ENCODE measurements at places on chromosomes 2 and 18. TPM values are rescaled to one million over a fixed set of nuclear protein-coding genes. Genes with fewer than 3 reads are reported as not detected.
A peak's percentile ranks its signal among the peaks of the same experiment; 100 is the strongest.

- H3K4me1 ChIP-seq = no peaks in the 10 kb centered on the region
- DNase-seq = no peak
- H3K27ac ChIP-seq = no peak overlapping the region
- no peaks in the 10 kb centered on the region for H3K36me3 ChIP-seq
- no peak overlapping the region for H3K4me3 ChIP-seq
- H3K27me3 ChIP-seq = no peaks in the 10 kb centered on the region
These were observed 357.0 kb downstream of the TSN start for GRCh38 chr2:122112216-122113005.

GRCh38 chr2:65377556-65378192, 54.7 kb downstream of the SPRED2 start:
- H3K27ac ChIP-seq = no peak overlapping the region
- H3K4me1 ChIP-seq = peaks cover 77% of the 10 kb centered on the region
- no peak overlapping the region for H3K4me3 ChIP-seq
- no peaks in the 10 kb centered on the region for H3K27me3 ChIP-seq
- DNase-seq = no peak
- no peaks in the 10 kb centered on the region for H3K36me3 ChIP-seq

DNA sequence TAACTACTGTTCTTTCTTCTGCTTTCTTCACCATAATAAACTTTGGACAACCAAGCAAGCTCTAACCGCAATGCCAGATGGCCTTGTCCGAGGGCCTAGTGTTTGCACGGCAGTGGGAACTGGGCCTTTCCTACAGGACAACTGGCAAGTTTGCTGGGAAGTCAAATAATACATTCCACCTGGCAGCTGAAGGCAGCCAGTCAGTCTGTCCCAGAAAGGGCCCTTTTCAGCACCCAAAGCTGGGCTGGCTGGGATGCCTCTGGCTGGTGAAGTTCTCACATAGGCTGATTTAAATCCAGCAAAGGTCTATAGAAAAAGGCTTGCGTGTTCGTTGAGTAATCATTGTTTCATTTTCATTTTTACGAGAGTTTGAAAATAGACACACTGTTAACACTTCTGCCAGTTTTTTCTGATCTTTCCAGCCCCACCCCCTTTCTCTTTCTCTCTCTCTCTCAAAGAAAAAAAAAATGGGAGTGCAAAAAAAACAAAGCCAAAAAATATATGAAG, 110.0 kb upstream of the EPAS1 start:
- peaks cover 37% of the 10 kb centered on the region for H3K4me1 ChIP-seq
- H3K36me3 ChIP-seq = peaks cover 17% of the 10 kb centered on the region
- peak overlapping the region; percentile 34 for H3K4me3 ChIP-seq

GRCh38 chr18:74204526-74205152, 56.3 kb downstream of the TIMM21 start:
- no peak for DNase-seq
- H3K4me3 ChIP-seq = no peak overlapping the region
- no peaks in the 10 kb centered on the region for H3K36me3 ChIP-seq
- H3K4me1 ChIP-seq = peaks cover 12% of the 10 kb centered on the region
- H3K27me3 ChIP-seq = no peaks in the 10 kb centered on the region
- no peak overlapping the region for H3K27ac ChIP-seq

The INO80C gene
- total RNA-seq = 25.8 TPM

GRCh38 chr2:16162491-16163040, 222.2 kb downstream of the MYCN start:
- no peaks in the 10 kb centered on the region for H3K4me1 ChIP-seq
- no peaks in the 10 kb centered on the region for H3K36me3 ChIP-seq
- no peak overlapping the region for H3K4me3 ChIP-seq
- H3K27ac ChIP-seq = no peak overlapping the region
- no peak for DNase-seq
- peaks cover 8% of the 10 kb centered on the region for H3K27me3 ChIP-seq

The HOXD9 gene
- total RNA-seq = 0.86 TPM

- H3K4me1 ChIP-seq = no peaks in the 10 kb centered on the region
- H3K36me3 ChIP-seq = no peaks in the 10 kb centered on the region
- no peaks in the 10 kb centered on the region for H3K27me3 ChIP-seq
- no peak overlapping the region for H3K4me3 ChIP-seq
- H3K27ac ChIP-seq = no peak overlapping the region
These were observed 98.6 kb downstream of the SLC4A10 start for GRCh38 chr2:161722547-161723503.

DNA sequence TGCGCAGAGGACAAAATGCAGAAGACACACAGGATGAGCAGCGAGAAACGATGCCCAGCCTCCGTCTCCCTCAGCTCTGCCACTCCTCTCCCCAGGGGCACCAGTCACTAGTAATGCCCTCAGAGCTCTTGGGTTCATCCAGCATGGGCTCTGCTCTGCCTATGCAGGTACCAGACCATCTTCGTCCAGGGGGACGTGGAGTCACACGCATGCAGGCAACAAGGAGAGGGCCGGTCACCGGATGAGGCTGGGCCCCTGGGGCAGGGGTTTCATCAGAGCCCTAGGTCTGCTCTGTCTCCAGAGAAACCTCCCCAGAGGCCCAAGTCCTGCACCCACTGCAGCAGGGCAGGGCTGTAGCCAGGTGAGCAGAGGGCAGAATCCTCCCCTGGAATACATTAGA, 23.9 kb downstream of the RAB31 start:
- no peak for DNase-seq
- no peaks in the 10 kb centered on the region for H3K27me3 ChIP-seq
- H3K36me3 ChIP-seq = peaks cover 14% of the 10 kb centered on the region
- H3K4me1 ChIP-seq = peaks cover 6% of the 10 kb centered on the region

- no peaks in the 10 kb centered on the region for H3K4me1 ChIP-seq
- DNase-seq = no peak
- H3K4me3 ChIP-seq = no peak overlapping the region
- H3K36me3 ChIP-seq = peaks cover 9% of the 10 kb centered on the region
- H3K27ac ChIP-seq = no peak overlapping the region
These were observed 62.0 kb downstream of the TMEM185B start for GRCh38 chr2:120161190-120161589.

Measured in lower lobe of right lung (tissue), 2 donors.